ENCODE measurements at places on chromosomes 7 and 10.

- no peaks in the 10 kb centered on the region for H3K4me1 ChIP-seq
- no peak for DNase-seq
- H3K4me3 ChIP-seq, result no peak overlapping the region
- H3K27me3 ChIP-seq, result no peaks in the 10 kb centered on the region
- H3K27ac ChIP-seq, result no peak overlapping the region
- H3K36me3 ChIP-seq, result no peaks in the 10 kb centered on the region
These were observed 94.3 kb upstream of the MYO3A start for GRCh38 chr10:25839683-25840082.

GRCh38 chr10:58177362-58177947, 90.2 kb downstream of the IPMK start:
- no peak overlapping the region for H3K27ac ChIP-seq
- no peak for DNase-seq
- no peaks in the 10 kb centered on the region for H3K36me3 ChIP-seq
- H3K4me1 ChIP-seq, result no peaks in the 10 kb centered on the region

DNA sequence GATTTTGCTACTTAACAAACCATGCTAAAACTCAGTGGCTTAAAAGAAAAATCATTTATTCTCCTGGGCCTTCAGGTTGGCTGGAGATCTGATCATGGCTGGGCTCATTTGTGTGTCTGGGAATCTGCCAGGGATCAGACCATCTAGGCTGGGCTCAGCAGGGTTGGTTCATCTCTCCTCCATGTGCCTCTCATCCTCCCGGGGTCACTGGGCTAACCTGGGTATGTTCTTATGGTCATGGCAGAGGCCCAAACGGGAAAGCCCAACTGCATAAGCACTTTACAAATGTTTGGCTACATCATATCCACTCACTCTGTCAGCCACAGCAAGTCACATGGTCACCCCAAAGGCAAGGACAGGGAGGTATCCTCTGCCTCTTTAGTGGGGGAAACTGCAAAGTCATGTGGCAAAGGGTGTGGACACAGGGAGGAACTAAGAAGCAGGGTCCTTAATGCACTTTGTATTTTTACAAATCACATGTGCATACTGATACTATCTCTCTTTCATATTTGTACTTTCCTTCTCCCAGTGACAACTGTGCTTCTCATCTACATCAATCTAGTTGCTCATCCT, 231.4 kb downstream of the BUB3 start:
- H3K36me3 ChIP-seq, result no peaks in the 10 kb centered on the region
- H3K27me3 ChIP-seq, result no peaks in the 10 kb centered on the region
- no peak for DNase-seq
- H3K4me1 ChIP-seq, result no peaks in the 10 kb centered on the region
- no peak overlapping the region for H3K27ac ChIP-seq

DNA sequence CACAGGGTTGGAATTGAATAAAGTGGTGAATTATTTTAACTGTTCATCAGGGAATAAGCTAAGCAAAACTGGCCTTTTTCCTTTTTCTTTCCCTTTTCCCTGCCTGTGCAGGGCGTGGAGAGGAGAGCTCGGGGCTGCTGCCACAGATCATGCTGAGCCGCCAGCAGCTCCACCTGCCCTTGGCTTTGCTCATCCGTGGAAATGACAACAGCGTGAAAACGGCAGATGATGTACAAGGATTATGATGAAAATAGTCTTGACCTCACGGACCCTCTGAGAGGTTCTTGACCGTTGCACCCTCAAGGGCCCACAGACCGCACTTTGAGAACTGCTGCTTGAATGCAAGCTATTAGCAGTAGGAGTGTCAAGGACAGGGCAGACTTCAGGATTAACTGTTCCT, 10.6 kb downstream of the PPP2R2D start:
- DNase-seq, result no peak
- H3K4me1 ChIP-seq, result peaks cover 17% of the 10 kb centered on the region
- H3K4me3 ChIP-seq, result no peak overlapping the region

DNA sequence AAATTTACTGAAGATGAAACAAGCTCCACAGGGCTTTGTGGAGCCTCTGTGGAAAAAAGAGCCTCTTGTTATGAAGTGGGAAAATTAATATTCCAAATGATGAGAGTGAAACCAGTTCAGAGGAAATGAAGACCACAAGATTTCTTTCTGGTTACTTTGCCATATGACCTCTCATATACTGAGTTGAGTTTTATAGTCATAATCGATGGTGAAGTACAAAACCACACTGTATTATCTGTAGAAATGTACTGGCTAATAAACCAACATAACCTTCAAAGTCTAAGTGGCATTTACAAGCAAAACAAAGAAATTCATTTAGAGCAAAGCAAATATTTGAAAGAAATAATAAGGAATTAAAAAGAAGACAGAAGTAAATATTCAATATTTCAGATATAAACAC, 662.6 kb upstream of the ZWINT start:
- H3K4me1 ChIP-seq, result no peaks in the 10 kb centered on the region
- no peaks in the 10 kb centered on the region for H3K36me3 ChIP-seq
- H3K27me3 ChIP-seq, result no peaks in the 10 kb centered on the region
- no peak overlapping the region for H3K27ac ChIP-seq
- no peak for DNase-seq
- H3K4me3 ChIP-seq, result no peak overlapping the region

DNA sequence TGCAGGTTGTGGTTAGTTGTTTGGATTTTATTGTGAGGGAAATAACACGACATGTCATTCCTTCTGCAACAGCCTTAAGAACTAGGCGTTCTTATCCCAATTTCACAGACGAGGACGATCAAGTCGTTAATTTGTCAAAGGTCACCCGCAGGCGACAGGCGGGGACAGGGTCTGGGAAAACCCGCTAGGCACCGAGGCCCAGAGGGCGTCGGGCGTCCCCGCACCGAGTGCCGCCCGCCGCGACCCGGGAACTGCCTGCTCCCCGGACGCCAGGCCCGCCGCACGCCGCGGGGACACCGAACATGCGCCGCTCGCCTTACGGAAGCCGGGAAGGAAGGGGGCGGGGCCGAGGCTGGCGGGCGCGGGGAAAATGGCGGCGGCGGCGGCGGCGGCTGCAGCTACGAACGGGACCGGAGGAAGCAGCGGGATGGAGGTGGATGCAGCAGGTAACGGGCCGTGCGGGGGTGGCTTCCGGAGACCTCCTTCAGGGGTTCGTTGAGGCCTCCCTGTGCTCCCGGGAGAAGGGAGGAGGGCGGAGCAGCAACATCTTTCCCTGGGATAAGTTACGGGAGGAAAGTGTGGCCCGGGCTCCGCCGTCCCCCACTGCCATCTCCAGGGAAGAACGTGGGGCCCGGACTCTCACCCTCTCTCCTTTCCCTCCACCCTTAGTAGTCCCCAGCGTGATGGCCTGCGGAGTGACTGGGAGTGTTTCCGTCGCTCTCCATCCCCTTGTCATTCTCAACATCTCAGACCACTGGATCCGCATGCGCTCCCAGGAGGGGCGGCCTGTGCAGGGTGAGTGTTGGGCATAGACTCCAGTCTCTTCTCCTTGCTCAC, at the start of gene COPS6:
COPS6 (plus strand) TSS at position 349 of the 837 bp plus-strand sequence; CDS start at position 371, 22 bp downstream.
- peak; percentile 93 for DNase-seq
- peak within 1 kb of the TSS; percentile 83 for H3K4me3 ChIP-seq
- peaks cover 23% of the 10 kb centered on the region for H3K4me1 ChIP-seq
- H3K27ac ChIP-seq, result peak within 1 kb of the TSS; percentile 91

- H3K4me1 ChIP-seq, result peaks cover 8% of the 10 kb centered on the region
- H3K36me3 ChIP-seq, result peaks cover 65% of the 10 kb centered on the region
- H3K27me3 ChIP-seq, result no peaks in the 10 kb centered on the region
- H3K4me3 ChIP-seq, result no peak overlapping the region
These were observed 30.0 kb downstream of the GLUD1 start for GRCh38 chr10:87064651-87065050.

- no peaks in the 10 kb centered on the region for H3K36me3 ChIP-seq
- H3K4me1 ChIP-seq, result no peaks in the 10 kb centered on the region
- peaks cover 22% of the 10 kb centered on the region for H3K27me3 ChIP-seq
- no peak for DNase-seq
- no peak overlapping the region for H3K27ac ChIP-seq
These were observed 71.4 kb downstream of the CALCR start for GRCh38 chr7:93503088-93503487.

Data from osteocyte (in vitro differentiated cells).